ENCODE measurements at places on chromosomes 11 and 22.
A peak's percentile ranks its signal among the peaks of the same experiment; 100 is the strongest.

DNA sequence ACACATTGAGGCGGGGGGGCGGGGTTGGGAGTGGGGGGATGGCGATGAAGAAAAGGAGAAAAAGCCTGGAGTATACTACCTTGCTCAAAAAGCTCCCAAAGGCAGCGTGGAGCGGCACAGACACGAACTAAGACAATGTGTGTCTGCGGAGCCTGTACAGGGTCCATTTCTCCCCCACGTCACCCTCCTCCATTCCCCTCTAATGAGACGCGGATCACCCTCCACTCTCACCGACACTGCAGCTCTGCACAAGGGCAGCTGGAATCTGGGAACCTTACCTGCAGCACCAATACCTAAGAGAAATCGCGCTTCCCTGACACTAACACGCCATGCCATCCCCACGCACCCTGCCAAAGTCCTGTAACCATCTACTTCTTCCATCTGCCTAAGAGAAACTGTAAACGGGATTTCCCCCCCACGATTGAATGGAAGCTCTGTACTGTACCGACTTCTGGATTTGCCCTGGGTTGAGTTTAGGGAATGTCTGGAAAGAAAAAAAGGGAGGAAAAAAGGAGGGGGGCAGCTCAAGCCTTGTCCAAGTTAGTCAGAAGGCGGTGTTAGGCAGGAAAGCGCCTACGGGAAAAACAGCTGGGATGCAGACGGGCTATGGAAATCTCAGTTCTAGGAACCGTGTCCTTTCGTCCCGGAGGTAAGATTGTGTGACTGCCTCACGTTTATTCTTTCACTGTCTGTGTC, 125.7 kb upstream of the C11orf58 start:
- no peak for DNase-seq

DNA sequence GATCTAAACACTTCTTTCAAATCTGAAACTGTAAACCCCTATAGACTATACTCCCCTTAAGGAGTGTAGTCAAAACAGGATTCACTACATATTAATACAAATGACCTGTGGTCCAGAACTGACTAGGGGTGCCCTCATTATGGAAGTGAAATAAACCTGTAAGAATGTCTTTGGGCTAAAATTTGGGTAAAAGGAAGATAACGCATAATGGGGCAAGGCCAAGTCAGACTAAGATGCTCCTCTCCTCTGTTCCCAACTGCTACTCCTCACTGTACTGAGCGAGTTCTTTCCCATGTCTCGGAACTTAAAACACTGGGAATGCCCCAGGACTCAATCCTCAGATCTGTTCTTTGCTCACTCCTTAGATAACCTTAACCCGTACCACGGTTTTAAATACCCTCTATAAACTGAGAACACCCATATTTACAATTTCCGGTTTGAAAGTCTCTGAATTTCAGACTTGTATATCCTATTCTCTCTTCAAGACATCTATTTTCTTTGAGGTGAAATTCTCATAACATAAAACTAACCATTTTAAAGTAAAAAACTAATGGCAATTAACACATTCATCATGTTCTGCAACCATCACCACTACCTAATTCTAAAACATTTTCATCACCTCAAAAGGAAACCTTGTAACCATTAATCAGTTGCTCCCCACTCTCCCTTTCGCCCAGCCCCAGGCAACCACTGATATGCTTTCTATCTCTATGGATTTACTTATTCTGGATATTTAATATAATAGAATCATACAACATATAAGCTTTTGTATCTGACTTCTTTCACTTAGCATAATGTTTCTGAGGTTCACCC, 4.0 kb downstream of the THAP12 start:
- no peak for DNase-seq

GRCh38 chr11:8287297-8287696, 23.6 kb upstream of the LMO1 start:
- no peak for DNase-seq

GRCh38 chr11:2320568-2321310, 18.9 kb downstream of the TSPAN32 start:
- no peak for DNase-seq

- DNase-seq = no peak
Measured at GRCh38 chr11:32422545-32422944, 12.8 kb downstream of the WT1 start.

DNA sequence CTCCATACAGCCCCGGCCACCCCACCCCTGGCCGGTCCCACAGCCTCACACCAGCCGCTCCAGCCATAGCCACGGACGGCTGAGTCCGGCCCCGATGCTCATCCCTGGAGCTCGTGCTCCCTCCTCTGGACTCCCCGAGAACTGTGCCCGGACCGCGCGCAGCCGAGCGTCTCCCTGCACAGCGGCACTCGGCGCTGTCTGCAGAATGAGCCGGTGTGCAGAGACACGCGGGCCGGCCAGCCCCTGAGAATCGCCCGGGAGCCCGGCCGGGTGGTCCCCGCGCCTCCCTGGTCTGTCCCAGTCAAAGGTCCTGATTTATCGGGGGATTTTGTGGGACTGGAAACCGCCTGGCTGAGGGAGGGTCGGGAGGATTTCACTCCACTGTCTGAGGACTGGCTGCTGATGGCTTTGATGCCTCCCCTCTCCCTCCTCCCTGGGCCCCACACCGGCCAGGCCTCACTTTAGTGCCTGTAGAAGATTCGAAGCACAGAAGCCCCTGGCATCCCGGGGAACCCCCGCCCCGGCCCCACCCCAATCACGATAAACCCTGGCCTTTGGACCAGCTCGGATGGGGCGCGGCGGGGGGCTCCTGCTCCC, 102.7 kb downstream of the BRD1 start:
- DNase-seq = peak; percentile 45

DNA sequence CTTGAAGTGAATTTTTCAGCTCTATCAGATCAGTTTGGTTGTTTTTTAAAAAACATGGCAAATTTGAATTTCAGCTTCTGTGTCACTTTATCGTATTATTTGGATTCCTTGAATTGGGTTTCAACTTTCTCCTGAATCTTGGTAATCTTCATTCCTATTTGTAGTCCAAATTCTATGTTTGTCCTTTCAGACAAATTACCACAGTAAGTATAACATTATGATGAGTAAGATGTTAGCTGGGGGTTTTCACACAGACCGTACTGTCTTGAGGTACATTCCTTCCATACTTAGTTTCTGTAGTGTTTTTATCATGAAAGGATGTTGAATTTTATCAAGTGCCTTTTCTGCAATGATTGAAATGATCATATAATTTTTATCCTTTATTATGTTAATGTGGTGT, 28.0 kb downstream of the OR5B17 start:
- no peak for DNase-seq

- no peak for DNase-seq
Measured at GRCh38 chr11:128029219-128029722, 558.1 kb downstream of the ETS1 start.

- no peak for DNase-seq
Measured at GRCh38 chr11:92330114-92330513, 105.5 kb downstream of the FAT3 start.
